NCI-H446 treated with DMSO at 0.1 percent for 48 hours (cell line): ENCODE measurements at places on chromosomes 5 and 9.

DNA sequence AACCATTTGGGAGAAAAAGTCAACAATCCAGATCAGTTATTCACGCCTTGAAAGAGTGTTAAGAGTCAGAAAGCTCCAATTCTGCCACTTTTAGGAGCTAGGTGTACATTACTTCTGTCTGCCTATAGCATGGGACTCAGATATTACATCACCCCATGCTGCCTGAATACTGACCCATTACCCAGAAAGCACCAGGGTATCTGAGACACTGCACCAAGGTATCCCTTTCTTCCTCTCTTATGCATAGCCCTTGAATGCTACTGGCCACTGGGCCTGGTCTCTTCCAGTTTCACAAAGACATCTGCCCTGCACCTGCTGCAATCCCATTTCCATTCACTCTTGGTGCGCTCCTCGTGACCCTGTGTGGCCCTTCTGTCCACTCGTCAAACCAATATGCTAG, 2.6 kb downstream of the STRBP start:
- DNase-seq = no peak

- no peak for DNase-seq
These were observed 38.3 kb downstream of the NEK6 start for GRCh38 chr9:124296094-124296493.

GRCh38 chr9:17589771-17590170, 10.9 kb downstream of the SH3GL2 start:
- peak; percentile 62 for DNase-seq

- peak; percentile 7 for DNase-seq
These were observed 55.4 kb upstream of the RPL26L1 start for GRCh38 chr5:172903790-172904189.

- peak; percentile 79 for DNase-seq
These were observed 584.4 kb upstream of the ACO1 start for GRCh38 chr9:31799953-31800609.

GRCh38 chr9:93500571-93501298, 47.4 kb upstream of the FAM120AOS start:
- DNase-seq = no peak

DNA sequence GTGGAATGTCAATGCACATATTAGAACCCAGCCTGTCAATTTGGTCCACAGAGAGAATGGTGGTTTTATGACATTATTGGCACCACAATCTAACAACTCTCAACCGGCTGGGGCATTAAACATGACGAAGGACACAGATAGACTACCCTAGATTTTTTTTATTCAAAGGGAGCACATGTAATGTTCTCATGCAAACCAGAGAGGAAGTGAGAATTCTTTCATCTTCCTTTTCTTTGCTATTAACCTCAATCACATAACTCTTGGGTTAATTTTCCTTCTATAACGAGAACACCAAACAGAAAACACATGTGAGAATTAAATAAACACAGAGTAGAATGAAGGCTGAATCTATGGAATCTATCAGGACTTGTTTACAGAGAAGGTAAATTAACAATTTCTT, 94.9 kb upstream of the TNC start:
- DNase-seq = no peak

DNA sequence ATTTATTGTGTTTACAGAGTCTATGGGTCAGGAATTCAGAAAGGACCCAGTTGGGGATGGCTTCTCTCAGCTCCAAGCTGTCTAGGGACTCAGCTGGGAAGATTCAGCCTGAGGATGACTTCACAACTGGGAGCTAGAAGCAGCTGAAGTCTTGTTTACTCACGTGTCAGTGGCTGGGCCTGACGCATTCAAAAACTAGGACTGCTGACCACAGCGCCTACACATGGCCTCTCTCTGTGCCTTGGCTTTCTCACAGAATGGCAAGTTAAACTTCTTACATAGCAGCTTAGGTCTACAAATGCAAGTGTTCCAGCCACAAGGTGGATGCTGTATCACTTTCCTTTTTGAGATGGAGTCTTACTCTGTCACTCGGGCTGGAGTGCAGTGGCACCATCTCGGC, 16.3 kb upstream of the PPP2CA start:
- DNase-seq = no peak

GRCh38 chr9:136824496-136825225, 16.9 kb downstream of the RABL6 start:
- DNase-seq = no peak

- peak; percentile 57 for DNase-seq
These were observed 2.0 kb downstream of the MYO10 start for GRCh38 chr5:16934123-16934522.

DNA sequence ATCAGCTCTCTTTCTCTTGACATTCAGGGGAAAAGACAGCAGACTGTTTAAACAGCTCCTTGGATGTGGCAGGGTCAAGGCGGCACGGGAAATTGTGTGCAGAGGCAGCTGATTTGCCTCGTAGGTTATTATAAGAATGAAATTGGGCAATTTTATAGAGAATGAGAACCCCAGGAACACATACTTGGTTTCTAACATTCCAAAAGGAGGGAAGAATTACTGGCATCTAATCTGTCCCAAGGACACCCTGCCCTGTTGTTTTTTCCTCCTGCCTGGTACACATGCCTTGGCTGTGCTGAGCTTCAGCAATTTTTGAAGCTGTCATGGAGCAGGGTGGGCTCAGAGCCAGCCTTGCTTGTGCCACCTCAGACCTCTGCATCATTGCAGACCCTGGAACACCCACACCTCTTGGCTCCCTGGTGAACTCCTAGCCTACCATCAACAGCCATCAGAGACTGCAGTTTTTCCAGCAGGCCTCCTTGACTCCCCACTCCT, 143.6 kb downstream of the BOD1 start:
- no peak for DNase-seq

DNA sequence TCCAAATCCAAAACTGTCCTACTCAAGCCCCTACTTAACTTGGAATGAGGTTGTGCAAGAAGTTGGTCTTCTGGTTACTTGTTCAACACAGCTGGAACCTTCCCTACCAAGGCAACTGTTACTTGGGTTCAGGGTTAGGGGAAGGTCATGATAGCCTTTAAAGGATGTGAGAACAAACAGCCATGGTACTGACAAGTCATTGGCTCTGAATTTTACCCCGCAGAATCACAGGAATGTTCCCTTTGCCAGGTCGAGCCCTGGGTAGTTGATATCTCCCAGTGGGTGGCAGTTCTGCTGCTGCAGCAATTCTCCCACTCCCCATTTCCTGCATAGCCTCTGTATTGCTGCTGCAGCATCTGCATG, 396.1 kb upstream of the MPDZ start:
- DNase-seq = no peak

- peak; percentile 56 for DNase-seq
These were observed 1070.0 kb downstream of the CDH12 start for GRCh38 chr5:21783074-21783679.

DNA sequence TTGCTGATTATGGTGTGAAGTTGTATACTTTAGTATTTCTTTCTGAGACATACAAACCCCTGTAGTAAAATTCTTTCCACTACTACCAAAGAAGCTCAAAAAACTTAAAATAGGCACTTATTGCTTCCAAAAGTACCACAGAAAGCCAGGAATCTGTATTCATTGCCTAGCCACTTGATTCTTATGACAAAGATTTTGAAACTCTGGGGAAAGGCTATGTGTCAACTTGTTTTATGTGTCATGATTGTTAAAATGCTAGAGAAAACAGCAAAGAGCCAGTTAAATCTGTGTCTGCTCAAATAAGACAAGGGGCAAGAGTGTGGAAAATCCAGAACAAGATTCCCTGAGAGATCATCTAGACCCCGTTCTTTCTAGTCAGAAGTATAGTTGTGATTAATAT, 6.0 kb downstream of the KIF2A start:
- DNase-seq = no peak

- no peak for DNase-seq
These were observed 27.6 kb upstream of the ABLIM3 start for GRCh38 chr5:149113669-149114068.

DNA sequence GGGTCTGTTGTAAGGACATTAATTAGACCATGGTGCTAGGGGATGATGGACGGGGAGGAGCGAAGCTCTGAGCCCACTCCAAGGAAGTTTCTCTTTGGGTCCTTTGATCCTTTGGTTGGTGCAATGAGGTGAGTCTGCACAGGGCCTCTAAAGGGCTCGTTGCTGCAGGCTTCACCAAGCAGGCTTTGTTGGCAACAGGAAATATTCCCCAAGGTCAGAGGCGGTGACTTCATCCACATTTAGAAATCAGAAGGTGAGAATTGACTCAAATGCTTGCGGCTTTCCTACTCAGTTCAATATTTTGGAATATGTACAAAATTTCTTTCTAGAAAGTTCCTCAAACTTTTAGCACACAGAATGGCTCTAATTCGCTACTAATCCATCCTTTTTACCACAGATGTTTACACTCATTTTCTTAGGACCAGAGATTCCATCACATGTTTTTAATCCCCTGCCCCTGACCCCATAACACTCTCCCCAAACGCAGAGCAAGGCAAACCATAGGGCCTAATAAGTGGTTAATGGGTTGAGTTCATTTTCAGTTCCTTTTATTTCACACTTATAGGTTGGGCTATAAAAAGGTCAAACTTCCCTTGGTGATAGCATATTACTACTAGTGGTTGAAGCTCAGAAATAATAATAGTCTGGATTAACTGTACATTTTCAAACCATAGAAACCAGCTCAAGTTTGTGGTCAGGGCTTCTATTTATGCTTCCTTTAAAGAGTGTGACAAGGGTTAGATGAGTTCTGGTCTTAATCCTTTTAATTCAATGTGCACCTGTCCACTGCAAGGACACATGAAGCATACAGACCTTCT, 37.3 kb upstream of the TMEM252 start:
- no peak for DNase-seq

DNA sequence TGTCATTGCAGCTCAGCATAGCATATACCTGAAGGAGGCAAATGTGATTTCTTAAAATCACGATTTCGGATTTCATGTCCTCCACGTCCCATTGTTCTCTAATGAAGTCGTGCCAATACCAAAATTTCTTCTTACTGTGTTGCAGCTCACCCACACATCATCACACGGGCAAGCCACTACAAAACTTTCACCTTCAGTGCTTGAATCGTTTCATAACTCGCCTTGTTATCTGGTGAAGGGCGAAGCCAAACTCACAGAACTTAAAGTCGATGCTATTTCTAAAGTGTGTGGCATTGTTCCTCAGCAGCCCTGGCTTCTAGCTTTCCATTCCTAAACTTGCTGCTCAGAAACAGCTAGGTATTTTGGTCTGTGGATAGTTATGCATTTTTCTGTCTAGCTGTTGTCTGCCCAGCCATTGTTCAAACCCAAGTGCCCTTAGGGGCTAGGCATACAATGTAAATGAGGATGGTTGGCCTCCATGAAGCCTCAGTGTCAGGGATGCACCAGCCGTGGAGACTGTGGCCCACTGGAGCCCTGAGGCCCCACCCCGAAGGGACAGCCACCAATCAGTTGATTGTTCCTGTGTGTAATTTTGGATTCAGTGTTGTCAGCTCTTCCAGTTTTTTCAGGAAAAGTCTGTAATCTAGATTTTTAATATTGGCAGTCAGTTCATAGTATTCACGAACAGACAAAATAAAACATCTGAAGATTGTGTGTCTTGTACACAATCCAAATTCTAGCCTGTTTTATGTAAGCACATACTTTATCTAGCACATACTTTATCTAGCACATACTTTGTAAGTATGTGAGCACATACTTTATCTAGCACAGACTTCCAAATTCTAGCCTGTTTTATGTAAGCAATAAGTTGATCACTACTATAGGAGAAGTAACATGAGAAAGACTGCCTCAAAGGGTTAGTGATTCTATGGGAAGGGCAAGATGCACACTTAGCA, 112.8 kb downstream of the DAPK1 start:
- DNase-seq = no peak
